ENCODE measurements at places on chromosomes 7 and 10.
A peak's percentile ranks its signal among the peaks of the same experiment; 100 is the strongest.

- DNase-seq, result no peak
Observed at GRCh38 chr7:200290-200689, 7.9 kb downstream of the FAM20C start.

GRCh38 chr10:124696446-124697392 is 47.5 kb downstream of the FAM53B start:
- no peak for DNase-seq

- DNase-seq, result no peak
Observed at GRCh38 chr7:137328373-137329120, 15.0 kb downstream of the PTN start.

- DNase-seq, result no peak
Observed at GRCh38 chr7:153002115-153002514, 242.6 kb downstream of the ACTR3B start.

DNA sequence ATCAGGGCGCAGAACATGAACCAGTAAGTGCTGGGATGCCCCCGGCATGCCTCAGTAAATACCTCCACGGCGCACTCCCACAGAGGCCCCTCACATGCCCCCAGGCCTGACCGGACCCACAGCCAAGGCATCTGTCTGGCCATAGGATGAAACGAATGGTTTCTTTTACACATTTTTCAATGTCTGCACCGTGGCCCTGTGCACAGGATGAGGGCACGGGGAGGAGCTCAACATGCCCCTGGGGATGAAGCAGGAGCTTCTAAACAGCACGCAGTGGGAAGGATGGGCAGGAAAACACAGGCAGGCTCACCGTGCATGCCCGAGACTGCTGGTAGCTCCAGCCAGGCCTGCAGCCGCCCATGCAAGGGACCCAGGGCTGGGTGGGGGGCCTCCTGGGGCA is 283.3 kb downstream of the TNS3 start:
- no peak for DNase-seq

DNA sequence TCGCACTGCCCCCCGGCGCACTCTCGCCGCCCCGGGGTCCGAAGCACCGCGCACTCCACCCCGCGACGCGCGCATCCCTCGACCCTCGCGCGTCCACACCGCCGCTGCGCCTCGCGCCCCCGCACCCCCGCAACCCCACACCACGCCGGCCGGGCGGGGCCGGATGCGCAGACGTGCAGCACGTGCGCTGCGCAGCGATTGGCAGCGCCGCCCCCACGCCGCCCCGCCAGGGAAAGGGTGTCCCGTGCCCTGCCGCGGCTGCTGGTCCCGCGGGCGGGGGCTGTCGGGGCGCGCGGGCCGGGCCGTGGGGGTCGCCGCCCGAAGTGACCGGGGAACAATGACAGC is 53.7 kb upstream of the KDM7A start:
- no peak for DNase-seq

- DNase-seq, result no peak
Observed at GRCh38 chr10:123398756-123399155, 244.6 kb downstream of the BUB3 start.

DNA sequence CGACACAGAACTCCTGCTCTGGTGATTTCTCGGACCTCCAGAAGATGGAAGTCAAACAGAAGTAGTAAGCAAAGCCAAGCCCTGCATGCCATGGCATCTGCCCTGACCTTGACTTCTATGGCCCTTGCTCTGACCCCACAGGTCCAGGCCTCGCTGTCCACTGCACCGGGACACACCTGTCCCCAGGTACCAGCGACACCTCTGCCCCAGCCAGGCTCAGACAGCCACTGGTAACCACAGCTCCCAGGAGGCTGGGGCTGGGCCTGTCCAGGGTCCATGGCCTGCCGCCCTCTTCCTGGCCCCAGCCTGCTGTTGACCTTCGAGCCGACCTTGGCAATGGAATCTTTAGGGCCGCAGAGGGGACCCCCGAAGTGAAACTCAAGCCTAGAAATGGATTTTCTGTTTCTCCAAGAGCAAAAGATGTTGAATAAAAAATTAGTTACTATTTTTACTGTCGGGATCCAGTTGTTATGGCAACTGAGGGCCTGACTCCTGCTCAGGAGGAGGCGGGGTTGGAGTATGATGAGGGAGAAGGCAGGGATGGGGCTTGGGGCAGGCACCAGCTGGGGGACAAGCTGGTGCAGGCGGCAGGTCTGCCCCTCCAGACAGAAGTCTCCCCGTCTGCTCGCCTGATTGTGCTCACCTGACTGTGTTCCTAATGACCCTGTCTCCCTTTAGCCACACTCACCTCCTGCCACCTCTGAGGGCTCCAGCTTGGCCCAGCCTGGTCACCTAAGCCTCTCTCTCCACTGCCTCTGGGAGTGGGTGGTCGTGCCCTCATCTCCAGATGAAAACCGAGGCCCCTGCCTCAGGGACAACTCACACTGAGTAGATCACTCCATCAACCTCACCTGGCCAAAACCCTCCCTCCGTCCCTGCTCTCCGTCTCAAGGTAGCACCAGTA is 4.1 kb upstream of the MMD2 start:
- DNase-seq, result no peak

DNA sequence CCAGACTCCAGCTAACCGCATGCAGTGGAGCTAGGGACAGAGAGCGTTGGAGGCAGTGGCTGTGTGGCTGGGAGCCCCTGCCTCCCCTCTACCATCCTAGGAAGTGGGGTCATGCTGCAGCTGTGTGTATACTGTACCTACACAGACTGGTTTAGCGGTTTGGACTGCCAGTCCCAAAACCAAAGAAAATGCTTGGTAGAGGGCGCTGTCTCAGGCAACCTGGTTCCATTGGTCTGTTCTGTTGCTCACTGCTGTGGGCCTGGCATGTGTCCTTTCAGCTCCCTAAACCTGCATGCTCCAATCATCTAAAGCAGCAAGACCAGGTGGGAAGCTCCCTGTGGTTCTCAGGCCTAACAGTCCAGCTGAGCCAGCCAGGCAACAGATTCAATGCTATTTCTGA is 4.5 kb downstream of the RBP4 start:
- no peak for DNase-seq

GRCh38 chr10:124543146-124543545 is 81.5 kb downstream of the LHPP start:
- no peak for DNase-seq

- no peak for DNase-seq
Observed at GRCh38 chr10:101940916-101941315, 97.3 kb upstream of the KCNIP2 start.

GRCh38 chr10:84493361-84493760 is 165.0 kb downstream of the CCSER2 start:
- DNase-seq, result no peak

DNA sequence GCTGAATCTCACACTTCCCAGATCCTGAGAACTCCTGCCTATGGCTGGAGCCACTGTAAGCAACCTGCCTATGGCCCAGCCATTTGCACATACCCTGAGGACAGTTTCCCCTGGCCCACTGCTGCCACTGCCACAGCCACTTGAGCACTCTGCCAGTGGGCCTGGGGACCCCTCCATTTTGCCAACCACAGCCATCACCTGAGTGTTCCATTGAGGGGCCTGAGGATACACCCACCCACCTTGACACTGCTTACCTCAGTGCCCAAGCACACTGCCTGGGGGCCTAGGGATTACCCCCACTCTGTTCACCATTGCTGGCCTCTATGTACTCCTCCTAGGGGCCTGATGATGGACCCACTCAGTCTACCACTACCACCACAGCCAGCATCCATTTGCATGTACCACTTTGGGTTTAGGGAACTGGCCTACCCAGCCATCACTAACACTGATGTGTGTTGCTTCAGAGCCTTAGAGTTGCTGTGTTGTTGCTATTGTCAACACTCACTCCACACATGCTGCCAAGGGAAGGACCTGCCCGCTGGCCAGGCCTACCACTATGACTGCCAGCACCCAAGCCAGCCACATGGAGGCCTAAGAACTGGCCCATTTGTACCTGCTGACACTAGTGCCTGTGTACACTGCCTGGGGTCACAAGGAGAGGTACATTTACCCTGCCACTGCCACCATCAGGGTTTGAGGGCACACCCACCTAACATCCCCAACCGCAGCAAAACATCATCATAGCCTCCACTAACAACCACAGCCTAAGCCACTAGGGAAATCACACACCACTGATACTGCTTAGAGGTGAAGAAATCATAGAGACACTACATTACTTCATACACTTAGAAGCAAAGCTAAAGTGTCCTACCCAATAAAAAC is 45.9 kb upstream of the ANTXRL start:
- DNase-seq, result no peak

DNA sequence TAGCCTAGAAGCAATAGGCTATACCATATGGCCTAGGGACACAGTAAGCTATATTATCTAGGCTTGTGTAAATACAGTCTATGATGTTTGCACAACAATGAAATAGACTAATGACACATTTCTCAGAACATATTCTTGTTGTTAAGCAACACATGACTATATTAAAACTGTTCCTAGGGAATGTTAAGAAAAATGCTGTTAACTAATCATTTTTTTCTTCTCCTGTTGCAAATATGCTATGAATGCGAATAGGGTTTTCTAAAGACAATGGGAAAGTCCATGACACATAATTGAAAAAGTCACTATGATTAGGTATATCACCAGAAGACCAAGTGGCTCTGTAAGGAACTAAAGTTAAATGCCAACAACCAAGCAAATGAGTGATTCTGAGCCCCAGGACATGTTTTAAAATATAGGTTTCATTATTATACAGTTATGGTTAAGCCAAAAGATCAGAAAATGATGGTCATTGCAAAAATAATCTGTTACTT is 454.0 kb upstream of the SORCS1 start:
- no peak for DNase-seq

GRCh38 chr7:43569424-43569823 is 13.5 kb upstream of the STK17A start:
- DNase-seq, result no peak

DNA sequence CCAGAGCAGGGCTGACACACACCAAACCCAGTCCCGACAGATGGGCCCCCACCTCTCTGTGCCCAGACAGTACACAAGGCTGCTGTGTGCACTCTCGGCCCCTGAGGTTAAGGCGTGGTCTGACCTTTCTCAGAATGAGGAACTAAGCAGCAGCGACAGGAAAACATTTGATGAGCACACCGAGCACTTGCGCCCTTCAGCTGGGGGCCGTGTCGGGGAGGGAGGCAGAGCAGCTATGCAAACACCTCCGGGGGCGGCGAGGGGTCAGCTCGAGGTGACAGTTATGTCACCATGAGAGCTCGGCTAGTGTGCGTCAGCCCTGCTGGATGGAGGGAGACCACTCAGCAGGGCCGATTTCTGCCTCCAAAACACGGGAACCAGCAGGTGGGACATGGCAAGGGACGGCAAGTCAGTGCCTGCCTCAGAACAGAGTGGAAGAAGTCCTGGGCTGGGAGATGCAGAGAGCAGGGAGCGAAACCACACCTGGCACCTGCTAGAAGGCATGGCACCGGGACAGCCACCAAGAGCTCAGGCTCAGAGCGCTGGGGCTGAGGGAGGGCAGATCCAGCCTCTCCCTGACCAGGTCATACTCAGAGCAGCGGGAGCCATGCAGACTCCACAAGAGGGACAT is 57.4 kb downstream of the CHST15 start:
- no peak for DNase-seq

DNA sequence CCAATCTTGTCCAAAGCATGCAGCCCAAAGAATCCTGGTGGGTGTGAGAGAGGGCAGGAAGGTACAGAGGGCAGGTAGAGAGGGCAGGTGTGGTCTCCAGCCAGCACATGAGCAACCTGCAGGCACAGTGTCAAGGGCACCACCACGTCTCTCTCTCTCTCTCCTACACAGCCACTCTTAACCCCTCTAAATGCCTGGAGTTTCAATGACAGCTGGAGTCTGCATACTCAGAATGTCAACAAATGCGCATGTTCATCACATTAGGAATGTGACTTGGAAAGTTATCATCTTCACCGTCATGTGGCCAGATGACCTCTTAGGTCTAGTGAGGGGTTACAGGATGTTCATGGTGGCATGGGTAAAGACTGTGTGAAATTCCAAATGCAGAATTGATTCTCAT is 456.8 kb downstream of the SORCS1 start:
- no peak for DNase-seq

DNA sequence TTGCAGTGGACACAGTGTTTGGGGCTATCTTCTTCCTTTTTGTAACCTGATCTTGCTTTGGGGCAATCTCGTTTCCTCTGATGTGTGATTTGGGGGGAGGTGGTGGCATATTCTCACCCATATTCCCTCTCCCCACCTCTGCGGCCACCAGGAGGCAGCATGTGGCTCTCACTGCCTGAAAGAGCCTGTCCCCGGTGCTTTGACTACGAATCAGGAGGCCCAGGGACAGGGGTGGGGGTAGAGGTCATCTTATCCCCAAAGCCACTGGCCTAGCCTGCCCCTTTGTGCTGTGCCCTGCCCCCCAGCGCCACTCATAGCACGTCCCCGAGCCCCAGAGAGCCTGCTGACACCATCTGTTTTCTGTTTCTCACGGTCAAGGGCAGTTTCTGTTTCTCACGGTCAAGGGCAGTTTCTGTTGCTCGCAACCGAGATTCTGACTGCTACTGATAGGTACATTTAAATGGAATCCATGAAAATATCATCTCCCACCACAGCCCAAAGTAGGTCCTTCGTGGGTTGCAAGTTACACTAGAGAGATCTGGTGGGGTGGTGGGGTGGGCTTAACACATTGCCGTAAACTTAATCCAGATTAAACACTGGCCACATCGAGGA is 28.2 kb downstream of the PHYH start:
- DNase-seq, result peak; percentile 52

DNA sequence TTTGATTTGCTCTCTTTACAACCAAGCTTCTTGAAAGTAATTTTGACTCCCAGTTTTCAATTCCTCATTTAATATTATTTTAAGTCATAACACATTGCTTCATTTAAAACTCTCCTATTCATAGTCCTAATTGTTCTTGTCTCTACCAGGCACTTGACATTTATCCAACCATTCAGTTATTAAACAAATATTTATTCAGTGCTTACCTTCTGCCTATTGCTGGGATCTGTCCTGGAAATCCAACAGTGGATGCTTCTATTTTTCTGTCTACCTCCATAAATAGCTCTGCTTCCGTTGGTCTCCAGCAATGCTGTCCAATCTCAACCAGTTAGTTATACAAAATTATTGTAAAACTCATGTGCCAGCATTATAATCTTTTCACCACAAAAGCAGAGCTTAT is 615.1 kb downstream of the ZWINT start:
- no peak for DNase-seq

DNA sequence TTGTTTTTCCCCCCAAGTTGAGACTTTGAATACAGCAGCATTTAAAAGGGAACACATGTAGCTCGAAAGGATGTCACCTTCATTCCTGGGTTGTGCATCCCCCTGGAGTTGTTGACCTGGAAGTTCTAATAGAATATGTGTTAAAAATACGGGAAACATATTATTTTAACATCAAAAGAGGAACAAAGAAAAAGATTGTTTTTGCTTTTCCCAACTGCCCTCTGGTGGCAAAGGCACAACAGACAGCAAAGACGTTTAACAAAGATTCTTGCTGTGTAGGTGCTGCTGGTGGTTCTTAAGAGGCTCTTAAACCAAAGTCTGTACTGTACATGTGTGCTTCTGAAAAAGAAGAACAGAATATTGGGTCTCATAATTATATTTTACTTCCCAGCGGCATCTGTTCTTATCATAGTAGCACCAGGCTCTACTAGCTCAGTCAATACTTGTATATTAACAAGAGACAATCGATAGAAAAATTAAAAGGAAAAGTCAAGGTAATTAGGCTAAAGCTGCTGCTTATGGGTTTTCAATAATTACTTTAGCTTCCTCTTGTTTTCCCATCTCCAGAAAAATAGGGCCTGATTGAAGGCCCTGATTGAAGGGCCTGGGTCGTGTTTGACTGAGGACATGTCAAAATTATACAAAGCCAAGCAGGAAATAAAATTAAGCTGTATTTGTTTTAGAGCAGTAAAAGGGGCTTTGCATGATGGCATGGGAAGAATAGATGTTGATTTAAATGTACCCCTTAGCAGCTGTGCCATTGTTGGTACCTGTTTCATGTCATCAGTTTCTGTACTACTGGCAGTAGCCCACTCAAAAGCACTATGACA is 384.2 kb upstream of the LRGUK start:
- no peak for DNase-seq

All from 8988T (cell line).